IPS DF 6.9 (cell line): ENCODE measurements at places on chromosomes 12 and 14.

DNA sequence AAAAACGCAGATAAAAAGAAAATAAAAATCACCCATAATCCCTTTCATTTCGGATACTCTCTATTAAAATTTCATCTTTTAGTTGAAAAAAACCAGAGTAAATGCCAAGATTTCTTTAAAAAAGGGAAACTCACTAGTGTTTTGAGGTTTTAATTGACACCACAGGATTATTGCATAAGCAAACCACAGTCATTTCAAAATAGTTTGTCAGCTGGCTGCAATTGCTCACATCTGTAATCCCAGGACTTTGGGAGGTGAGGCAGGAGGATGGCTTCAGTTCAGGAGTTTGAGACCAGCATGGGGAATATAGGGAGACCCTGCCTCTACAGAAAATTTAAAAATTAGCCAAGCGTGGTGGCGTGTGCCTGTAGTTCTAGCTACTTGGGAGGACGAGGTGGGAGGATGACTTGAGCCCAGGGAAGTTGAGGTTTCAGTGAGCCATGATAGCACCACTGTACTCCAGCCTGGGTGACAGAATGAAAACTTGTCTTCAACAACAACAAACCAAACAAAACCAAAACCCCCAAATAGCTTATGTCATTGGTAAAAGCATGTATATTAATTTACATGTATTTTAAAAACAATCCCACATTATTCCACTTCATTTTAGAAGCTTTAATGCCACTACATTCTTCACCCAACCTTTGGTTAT, 48.8 kb downstream of the SYNE2 start:
- H3K27ac ChIP-seq = no peak overlapping the region
- no peaks in the 10 kb centered on the region for H3K27me3 ChIP-seq
- DNase-seq = no peak

DNA sequence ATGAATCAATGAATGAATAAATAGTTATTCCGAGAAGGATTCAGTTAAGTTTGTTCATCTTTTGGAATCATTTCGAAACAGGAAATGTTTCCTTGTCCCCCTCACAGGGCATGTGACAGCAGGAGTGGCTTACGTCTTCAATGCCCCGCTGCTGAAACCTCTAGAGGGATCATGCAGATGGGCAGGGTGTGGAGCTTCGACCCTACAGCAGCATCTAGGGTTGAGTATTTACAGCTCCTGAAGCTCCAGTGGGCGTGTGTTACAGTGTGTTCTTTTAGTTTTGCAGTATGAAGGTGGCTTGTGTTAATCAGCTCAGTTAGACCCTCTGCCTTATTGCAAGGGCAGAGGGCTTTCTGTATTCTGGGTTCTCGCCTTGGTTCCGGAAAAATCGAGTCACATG, 2.6 kb downstream of the NAV3 start:
- no peak for DNase-seq
- H3K36me3 ChIP-seq = no peaks in the 10 kb centered on the region
- H3K27me3 ChIP-seq = no peaks in the 10 kb centered on the region
- no peak overlapping the region for H3K27ac ChIP-seq
- no peak overlapping the region for H3K4me3 ChIP-seq

GRCh38 chr14:24606297-24606696, 3.2 kb downstream of the GZMH start:
- no peaks in the 10 kb centered on the region for H3K27me3 ChIP-seq
- no peak overlapping the region for H3K4me3 ChIP-seq
- no peaks in the 10 kb centered on the region for H3K4me1 ChIP-seq
- H3K36me3 ChIP-seq = no peaks in the 10 kb centered on the region

DNA sequence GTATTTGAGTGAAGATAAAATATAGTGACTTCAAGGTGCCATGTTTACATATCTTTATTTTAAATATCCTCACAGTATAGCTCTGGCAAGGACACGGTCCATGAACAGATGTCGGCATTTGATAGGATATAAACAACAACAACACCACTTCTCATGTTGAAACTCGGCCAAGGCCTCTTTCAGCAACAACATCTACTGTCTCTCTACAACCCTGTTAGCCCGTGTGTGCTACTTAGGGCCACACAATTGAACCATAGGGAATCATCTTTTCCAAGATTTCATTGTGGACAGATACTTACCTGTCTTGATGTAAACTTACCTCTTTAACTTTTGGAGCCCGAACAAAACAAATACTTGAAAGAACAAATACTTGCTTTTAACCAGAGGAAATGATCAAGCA, 168.7 kb upstream of the SSTR1 start:
- H3K4me1 ChIP-seq = 0 out of 2 replicates have a peak, but pooled peaks cover 1% of the 10 kb centered on the region
- no peak for DNase-seq

DNA sequence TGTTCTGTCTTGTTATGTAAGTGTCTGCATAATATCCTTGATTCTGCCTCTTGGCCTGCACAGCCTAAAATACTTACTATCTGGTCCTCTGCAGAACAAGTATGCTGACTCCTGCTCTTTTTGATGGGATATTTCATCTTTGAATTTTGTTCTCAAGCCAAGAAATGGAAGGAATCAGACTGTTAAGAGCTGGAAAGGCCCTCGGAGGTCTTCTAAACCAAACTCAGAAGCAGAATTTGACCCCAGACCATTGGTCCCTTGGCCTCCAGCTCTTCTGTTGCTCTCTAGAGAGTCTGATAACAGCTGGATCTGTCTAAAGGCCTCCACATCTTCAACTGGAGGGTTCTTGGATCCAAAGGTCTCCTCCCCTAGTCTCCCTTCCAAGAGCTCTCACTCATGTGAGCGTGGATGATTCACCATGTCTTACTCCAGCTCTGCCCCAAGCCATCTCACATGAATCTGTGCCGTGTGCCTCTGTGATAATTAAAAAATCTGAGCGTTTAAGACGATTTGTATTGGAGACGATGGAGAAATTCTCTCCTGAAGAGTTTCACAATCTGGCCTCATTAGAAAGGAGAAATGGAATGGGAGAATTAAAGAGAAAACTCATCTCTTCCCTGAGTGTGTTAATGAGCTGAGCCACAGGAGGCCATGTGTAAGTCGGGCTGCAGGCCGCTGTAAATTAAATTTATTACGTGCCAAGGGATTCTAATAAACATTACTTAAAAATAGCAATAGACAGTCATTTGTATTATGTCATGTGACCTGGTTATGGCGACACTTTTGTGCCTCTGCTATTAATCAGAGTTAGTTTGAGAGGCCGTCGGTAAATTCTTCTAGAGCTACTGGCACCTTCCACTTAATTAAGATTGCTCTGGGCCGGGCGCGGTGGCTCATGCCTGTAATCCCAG, 15.4 kb upstream of the PRIMA1 start:
- no peak overlapping the region for H3K4me3 ChIP-seq
- H3K36me3 ChIP-seq = no peaks in the 10 kb centered on the region
- H3K4me1 ChIP-seq = no peaks in the 10 kb centered on the region
- no peak for DNase-seq

DNA sequence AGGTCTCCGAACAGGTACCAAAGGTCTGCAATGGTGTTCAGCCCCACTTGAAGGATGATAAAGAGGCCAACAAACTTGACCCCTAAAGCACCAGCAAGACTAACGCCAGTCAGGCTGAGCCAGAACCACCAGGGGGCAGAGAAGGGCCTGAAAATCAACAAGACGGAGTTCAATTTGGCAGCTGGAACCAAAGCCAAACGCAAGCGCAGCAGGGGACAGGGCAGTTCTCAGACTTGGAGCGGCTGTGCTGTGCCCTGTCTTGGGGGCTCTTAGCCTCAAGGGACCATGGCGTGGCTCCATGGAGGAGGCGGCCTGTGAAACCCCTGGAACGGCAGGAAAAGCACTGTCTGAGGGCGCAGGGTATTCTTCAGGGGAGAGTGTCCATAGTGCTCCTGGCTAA, 19.6 kb downstream of the POMT2 start:
- DNase-seq = peak; percentile 82
- H3K36me3 ChIP-seq = peaks cover 6% of the 10 kb centered on the region; the same call in 1 of the 2 replicates

DNA sequence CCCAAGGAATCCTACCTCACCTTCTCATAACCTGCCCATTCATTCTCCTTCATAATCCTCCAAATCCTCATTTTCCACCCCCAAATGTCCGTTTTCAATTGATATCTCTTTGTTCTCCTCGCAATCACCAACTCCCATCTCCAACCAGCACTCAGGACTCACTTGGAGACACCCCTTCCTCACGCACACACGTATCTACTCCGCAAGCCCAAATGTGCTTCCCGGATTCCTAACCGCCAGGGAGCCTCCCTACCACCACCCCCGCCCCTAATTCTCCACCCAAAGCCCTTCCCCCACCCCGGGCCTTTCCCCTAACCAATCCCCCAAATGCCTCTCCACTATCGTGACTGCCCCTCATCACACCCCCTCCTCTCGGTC, 304 bp downstream of the KCTD10 start:
- no peaks in the 10 kb centered on the region for H3K27me3 ChIP-seq
- no peaks in the 10 kb centered on the region; the same call in 1 of the 2 replicates for H3K4me1 ChIP-seq
- H3K4me3 ChIP-seq = peak overlapping the region; percentile 99

DNA sequence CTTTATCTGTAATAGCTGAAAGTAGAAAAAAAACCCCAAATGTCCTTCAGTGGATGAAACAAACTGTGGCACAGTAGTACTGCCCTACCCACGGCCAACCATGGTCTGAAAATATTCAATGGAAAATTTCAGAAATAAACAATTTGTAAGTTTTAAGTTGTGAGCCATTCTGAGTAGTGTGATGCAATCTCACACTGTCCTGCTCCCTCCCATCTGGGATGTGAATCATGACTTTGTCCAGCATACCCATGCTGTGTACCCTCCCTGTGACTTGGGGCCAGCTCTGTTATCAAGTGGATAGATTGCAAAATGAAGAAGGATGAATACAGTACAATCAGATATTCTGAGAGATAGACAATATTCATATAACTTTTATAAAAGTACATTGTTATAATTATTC, 106.2 kb downstream of the SMOC1 start:
- no peaks in the 10 kb centered on the region for H3K27me3 ChIP-seq
- H3K4me3 ChIP-seq = no peak overlapping the region
- H3K27ac ChIP-seq = no peak overlapping the region
- no peaks in the 10 kb centered on the region for H3K36me3 ChIP-seq

DNA sequence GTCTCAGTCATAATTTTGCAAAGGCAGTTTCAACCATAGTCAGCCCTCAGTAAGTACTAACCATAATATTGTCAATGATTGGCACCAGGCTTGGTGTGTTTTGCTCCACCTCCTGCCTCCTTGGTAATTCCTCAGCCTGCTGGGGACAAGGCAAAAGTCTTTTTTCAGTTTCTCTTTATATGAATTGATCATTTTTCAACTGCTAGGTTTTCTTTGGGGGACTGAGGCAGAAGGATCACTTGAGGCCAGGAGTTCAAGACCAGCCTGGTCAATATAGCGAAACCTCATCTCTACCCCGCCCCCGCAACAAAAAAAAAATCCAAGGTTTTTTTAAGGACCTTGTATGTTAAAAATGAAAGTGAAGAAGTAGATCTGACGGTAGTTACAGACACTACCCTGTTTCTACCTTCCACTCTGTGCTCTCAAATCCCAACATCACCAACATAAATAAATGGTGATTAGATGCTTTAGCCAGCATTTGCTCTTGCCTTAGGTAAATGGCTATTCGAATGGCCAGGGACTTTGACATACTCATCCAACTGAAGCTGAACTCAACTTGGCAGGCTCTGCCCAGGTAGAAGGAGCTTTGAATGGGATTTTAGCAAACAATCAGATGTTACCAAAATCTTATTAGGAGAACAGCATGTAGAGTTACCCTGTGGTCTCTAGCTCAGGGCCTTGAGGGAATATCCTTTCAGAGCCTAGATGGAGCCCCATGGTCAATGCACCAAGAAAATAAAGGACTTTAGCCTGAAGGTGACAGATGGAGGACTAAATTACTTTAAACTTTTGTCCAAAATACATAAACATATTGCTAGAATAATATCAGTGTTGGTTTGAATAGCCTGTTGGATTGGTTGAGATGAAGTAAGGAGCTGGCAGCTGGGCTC, 126.9 kb upstream of the AMIGO2 start:
- DNase-seq = no peak
- H3K4me3 ChIP-seq = no peak overlapping the region
- no peaks in the 10 kb centered on the region for H3K27me3 ChIP-seq
- no peak overlapping the region for H3K27ac ChIP-seq

- H3K27me3 ChIP-seq = no peaks in the 10 kb centered on the region
- no peak overlapping the region for H3K4me3 ChIP-seq
- H3K27ac ChIP-seq = no peak overlapping the region
- no peak for DNase-seq
Observed at GRCh38 chr12:56574210-56574609, 52.6 kb downstream of the RBMS2 start.

GRCh38 chr14:69582829-69583228, 8.2 kb upstream of the CCDC177 start:
- H3K27me3 ChIP-seq = no peaks in the 10 kb centered on the region
- no peak overlapping the region for H3K4me3 ChIP-seq
- 0 out of 2 replicates have a peak, but pooled peaks cover 2% of the 10 kb centered on the region for H3K4me1 ChIP-seq

DNA sequence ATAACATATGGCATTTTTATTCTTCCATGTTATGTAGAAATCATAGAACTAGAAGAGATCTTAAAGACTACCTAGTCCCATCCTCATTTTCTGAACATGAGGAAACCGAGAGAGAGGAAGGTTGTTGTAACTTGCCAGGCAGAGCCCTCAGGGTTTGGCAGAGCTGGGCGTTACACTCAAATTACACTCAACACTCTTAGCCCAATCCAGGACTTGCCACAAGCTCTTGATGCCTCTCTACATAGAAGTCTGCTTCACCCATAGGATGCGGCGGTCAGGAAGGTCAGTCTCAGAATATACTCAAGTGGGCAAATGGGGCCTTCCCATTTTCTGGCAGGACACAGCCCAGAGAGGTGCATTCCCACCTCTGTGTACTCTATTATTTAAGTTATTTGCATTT, 208.1 kb downstream of the ZFP36L1 start:
- H3K4me3 ChIP-seq = no peak overlapping the region
- no peak overlapping the region for H3K27ac ChIP-seq
- peaks cover 6% of the 10 kb centered on the region for H3K4me1 ChIP-seq
- no peak for DNase-seq
- H3K27me3 ChIP-seq = no peaks in the 10 kb centered on the region
- no peaks in the 10 kb centered on the region for H3K36me3 ChIP-seq

- H3K27me3 ChIP-seq = no peaks in the 10 kb centered on the region
- no peaks in the 10 kb centered on the region for H3K4me1 ChIP-seq
- no peak for DNase-seq
Observed at GRCh38 chr14:88305528-88306322, 17.3 kb downstream of the KCNK10 start.

DNA sequence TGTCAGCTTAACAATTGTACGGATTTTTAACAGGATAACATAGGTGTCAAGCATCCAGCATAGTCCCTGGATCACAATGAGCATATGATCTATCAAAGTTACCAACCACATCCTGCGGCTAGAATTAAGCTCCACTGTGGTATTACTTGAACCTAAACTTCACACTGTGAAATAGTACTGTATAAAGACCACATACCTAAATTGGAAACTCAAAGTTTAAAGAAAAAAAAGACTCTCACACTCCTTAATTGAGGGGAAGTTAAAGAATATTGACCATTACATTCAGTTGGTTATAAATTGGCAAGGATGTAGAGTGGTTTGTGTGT, 133.0 kb upstream of the PZP start:
- no peaks in the 10 kb centered on the region for H3K4me1 ChIP-seq
- H3K27me3 ChIP-seq = no peaks in the 10 kb centered on the region
- H3K36me3 ChIP-seq = no peaks in the 10 kb centered on the region
